CD4-positive, alpha-beta memory T cell (primary cell): ENCODE measurements at places on chromosomes 6 and 20. TPM values are rescaled to one million over a fixed set of nuclear protein-coding genes. Genes with fewer than 3 reads are reported as not detected.

GRCh38 chr20:60171738-60172137, 213.5 kb downstream of the CDH26 start:
- no peaks in the 10 kb centered on the region for H3K4me1 ChIP-seq
- H3K36me3 ChIP-seq = no peaks in the 10 kb centered on the region
- no peak overlapping the region for H3K4me3 ChIP-seq
- no peak overlapping the region for H3K27ac ChIP-seq

DNA sequence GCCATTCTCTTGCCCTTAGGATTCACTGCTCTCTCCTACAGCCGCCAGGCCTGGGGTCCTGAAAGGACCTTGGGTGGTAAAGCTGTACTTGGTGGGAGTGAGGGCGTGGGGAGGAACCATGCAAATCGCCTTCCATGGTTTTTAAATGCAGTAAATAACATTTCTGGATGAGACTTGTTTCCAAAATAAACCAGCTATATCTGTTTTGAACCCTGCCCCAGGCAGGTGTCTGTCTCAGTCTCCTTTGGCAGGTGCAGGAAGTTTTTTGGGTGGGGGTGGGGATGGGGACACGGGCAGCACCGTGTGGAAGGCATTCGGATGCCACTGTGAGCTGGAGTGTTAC, 14.3 kb downstream of the ITPA start:
- H3K4me3 ChIP-seq = no peak overlapping the region
- H3K27ac ChIP-seq = no peak overlapping the region
- H3K27me3 ChIP-seq = no peaks in the 10 kb centered on the region
- no peak for DNase-seq
- H3K4me1 ChIP-seq = peaks cover 7% of the 10 kb centered on the region
- peaks cover 17% of the 10 kb centered on the region for H3K36me3 ChIP-seq

GRCh38 chr6:101730954-101731353, 337.4 kb downstream of the GRIK2 start:
- no peak overlapping the region for H3K4me3 ChIP-seq
- no peak overlapping the region for H3K27ac ChIP-seq
- no peak for DNase-seq
- no peaks in the 10 kb centered on the region for H3K36me3 ChIP-seq
- H3K4me1 ChIP-seq = no peaks in the 10 kb centered on the region
- no peaks in the 10 kb centered on the region for H3K27me3 ChIP-seq

DNA sequence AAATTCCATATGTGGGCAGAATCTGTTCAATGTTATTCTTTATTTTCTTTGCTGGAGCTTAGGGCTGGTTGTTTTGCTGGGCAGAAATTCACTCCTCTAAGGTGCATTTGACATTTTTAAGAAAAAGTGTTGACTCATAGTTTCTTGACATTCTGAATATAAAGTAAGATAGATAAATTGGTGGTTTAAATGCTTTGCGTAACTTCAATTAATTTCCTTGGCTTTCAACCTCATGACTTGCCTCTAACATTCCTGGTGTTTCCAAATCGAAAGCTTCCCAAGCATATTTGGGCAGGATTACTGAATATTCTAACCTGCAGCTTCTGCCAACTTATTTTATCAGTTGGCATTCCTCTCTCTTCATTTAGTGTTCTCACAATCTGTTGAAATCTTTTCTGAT, 718.7 kb upstream of the ADGRB3 start:
- no peak overlapping the region for H3K4me3 ChIP-seq
- no peaks in the 10 kb centered on the region for H3K4me1 ChIP-seq
- H3K36me3 ChIP-seq = no peaks in the 10 kb centered on the region
- no peaks in the 10 kb centered on the region for H3K27me3 ChIP-seq
- DNase-seq = no peak
- no peak overlapping the region for H3K27ac ChIP-seq

GRCh38 chr6:33080127-33081089, 4.6 kb downstream of the HLA-DPB1 start:
- no peak overlapping the region for H3K4me3 ChIP-seq
- no peak for DNase-seq
- H3K4me1 ChIP-seq = peaks cover 17% of the 10 kb centered on the region
- H3K27me3 ChIP-seq = no peaks in the 10 kb centered on the region
- no peak overlapping the region for H3K27ac ChIP-seq

DNA sequence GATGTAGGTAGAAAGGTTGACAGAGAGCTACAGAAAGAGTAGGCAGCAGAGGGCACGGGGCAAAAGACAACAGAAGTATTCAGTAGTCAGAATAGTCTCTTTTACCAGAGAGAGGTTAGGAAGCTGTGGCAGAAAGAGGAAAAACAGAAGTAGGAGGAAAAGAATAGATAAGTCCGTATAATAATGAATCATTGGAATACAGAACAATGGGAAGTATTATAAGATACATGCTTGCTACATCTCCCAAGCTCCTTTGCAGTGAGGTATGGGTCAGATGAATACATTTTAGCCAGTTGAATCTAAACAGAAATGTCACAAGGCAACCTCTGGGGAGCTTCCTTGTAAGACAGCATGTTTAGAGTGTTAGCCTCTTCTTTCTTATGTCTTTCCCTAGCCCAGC, 570.5 kb upstream of the CITED2 start:
- H3K4me1 ChIP-seq = no peaks in the 10 kb centered on the region
- H3K27ac ChIP-seq = no peak overlapping the region
- no peaks in the 10 kb centered on the region for H3K27me3 ChIP-seq
- no peaks in the 10 kb centered on the region for H3K36me3 ChIP-seq
- no peak for DNase-seq
- no peak overlapping the region for H3K4me3 ChIP-seq

GRCh38 chr6:158831571-158831970, 12.4 kb upstream of the EZR start:
- no peaks in the 10 kb centered on the region for H3K36me3 ChIP-seq
- H3K4me1 ChIP-seq = no peaks in the 10 kb centered on the region
- no peak overlapping the region for H3K27ac ChIP-seq
- DNase-seq = no peak
- H3K4me3 ChIP-seq = no peak overlapping the region

- peaks cover 4% of the 10 kb centered on the region for H3K36me3 ChIP-seq
- H3K4me1 ChIP-seq = peaks cover 43% of the 10 kb centered on the region
- no peak for DNase-seq
- peak overlapping the region; percentile 71 for H3K4me3 ChIP-seq
- H3K27me3 ChIP-seq = no peaks in the 10 kb centered on the region
These were observed 39.4 kb downstream of the HFE start for GRCh38 chr6:26126394-26127235.

DNA sequence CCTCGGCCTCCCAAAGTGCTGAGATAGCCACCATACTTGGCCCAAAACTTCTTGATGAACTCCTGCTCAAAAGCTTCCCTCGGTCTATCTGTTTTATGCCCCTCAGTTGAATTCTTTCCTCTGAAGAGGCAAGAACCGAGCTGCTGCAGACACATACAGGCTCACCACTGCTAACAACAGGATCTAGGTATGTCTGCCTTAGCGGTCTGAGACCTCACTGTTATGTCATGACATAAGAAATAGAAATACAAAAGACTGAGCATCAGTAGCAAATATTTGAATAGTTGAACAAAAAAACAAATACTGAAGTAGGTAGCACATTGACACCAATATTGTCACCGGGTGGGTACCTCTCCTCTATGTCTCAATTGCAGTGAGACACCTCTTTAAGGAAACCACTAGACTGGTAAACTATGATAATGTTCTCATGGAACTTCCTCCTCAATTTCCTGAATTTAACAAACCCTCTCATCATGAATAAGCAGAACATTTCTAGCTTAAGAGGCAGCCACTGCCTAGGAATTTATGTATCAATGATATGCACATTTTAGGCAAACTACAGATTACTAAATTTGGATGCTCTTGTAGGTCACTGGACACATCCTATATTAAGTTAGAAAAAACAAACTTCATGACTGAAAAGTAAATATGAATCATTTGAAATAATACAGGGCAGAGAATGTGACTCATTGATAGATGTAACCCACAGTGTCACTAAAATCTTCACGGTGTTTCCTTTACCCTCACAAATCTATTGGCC, 9.4 kb upstream of the STXBP5 start:
- DNase-seq = no peak
- H3K27me3 ChIP-seq = no peaks in the 10 kb centered on the region
- H3K27ac ChIP-seq = no peak overlapping the region
- no peaks in the 10 kb centered on the region for H3K36me3 ChIP-seq
- H3K4me1 ChIP-seq = no peaks in the 10 kb centered on the region

GRCh38 chr6:139882234-139882633, 507.8 kb upstream of the CITED2 start:
- H3K4me3 ChIP-seq = no peak overlapping the region
- no peak for DNase-seq
- no peak overlapping the region for H3K27ac ChIP-seq
- H3K36me3 ChIP-seq = no peaks in the 10 kb centered on the region
- no peaks in the 10 kb centered on the region for H3K27me3 ChIP-seq
- no peaks in the 10 kb centered on the region for H3K4me1 ChIP-seq

- DNase-seq = no peak
- H3K4me1 ChIP-seq = no peaks in the 10 kb centered on the region
- no peaks in the 10 kb centered on the region for H3K27me3 ChIP-seq
- H3K4me3 ChIP-seq = no peak overlapping the region
These were observed 126.2 kb downstream of the ANKRD60 start for GRCh38 chr20:58102261-58102660.

DNA sequence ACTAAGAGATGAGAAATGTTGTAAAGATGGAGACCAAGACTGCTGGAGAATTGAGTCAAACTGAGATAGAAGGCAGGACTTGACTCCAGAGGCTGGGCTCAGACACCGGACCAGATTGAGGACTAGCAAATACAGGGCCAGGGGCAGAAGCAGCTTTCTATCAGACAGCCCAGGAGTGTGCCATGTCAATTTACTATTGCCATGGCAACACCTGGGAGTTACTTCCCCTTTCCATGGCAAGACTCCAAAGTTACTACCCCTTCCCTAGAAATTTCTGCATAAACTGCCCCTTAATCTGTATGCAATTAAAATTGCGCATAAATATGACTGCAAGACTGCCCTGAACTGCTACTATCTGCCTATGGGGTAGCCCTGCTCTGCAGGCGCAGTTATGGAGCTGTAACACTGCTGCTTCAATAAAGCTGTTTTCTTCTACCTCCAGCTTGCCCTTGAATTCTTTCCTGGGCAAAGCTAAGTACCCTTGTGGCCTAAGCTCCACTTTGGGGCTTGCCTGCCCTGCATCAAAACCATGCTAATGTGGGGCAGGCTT, 90.1 kb upstream of the EDN1 start:
- no peak overlapping the region for H3K27ac ChIP-seq
- no peak for DNase-seq
- no peaks in the 10 kb centered on the region for H3K27me3 ChIP-seq

DNA sequence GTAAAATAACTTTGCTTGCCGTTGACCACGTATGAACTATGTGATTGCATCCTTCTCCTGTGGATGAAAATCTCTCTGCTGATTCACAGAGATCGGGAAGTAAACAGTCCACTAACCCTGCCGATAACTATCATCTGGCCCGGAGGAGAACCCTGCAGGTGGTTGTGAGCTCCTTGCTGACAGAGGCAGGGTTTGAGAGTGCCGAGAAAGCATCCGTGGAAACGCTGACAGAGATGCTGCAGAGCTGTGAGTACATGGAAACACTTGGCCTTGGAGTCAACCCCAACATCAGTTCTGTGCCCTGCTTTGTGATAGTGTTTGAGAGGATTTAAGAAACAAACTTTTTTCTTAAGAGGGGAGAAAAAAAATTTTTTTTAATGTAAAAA, 937 bp downstream of the TAF8 start:
- peak overlapping the region; percentile 92 for H3K4me3 ChIP-seq
- no peak for DNase-seq
- H3K27me3 ChIP-seq = no peaks in the 10 kb centered on the region
- peaks cover 56% of the 10 kb centered on the region for H3K4me1 ChIP-seq
- H3K27ac ChIP-seq = peak overlapping the region; percentile 77

GRCh38 chr6:1802491-1803395, 193.0 kb downstream of the FOXC1 start:
- no peak overlapping the region for H3K4me3 ChIP-seq
- DNase-seq = no peak
- no peaks in the 10 kb centered on the region for H3K36me3 ChIP-seq
- no peaks in the 10 kb centered on the region for H3K4me1 ChIP-seq
- no peaks in the 10 kb centered on the region for H3K27me3 ChIP-seq
- no peak overlapping the region for H3K27ac ChIP-seq

- DNase-seq = no peak
- no peak overlapping the region for H3K27ac ChIP-seq
- no peak overlapping the region for H3K4me3 ChIP-seq
- peaks cover 65% of the 10 kb centered on the region for H3K36me3 ChIP-seq
- no peaks in the 10 kb centered on the region for H3K4me1 ChIP-seq
These were observed 21.1 kb downstream of the TMEM74B start for GRCh38 chr20:1163653-1164052.

- no peak overlapping the region for H3K27ac ChIP-seq
- no peaks in the 10 kb centered on the region for H3K36me3 ChIP-seq
These were observed 37.2 kb downstream of the GTF2H5 start for GRCh38 chr6:158205169-158205944.

DNA sequence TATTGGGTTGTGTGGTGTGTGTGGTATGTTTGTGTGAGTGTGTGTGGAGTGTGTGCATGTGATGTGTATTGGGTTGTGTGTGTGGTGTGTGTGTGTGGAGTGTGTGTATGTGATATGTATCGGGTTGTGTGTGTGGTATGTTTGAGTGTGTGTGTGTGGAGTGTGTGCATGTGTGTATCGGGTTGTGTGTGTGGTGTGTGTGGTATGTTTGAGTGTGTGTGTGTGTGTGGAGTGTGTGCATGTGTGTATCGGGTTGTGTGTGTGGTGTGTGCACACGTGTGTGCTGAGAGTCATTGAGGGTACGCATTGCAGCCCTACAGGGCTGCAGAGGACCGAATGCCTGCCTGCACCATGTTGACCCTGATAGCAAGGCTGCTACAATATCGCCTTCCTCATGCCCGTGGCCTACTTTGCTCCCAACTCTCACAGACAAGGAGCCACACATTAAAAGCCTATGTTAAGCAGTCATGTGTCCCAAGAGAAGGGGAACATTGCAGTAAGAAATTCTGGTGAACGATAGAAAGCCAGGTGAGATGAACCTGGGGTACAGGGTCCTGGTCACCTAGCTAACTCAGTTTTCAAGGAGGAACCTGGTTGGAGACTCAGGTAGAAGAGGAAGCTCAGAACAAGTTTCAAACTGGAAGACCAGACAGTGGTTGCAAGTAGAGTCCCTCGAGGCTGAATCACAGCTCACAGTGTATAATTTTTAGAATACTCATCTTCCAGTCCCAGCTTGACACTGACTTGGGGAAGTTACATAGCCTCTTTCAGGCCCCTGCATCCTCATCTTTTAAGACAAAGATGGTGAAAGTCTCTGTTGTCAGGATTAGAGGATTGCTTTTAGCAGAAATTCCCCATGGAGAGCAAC, 45.7 kb upstream of the TMEM170B start:
- H3K27ac ChIP-seq = no peak overlapping the region
- no peaks in the 10 kb centered on the region for H3K36me3 ChIP-seq
- H3K27me3 ChIP-seq = no peaks in the 10 kb centered on the region
- H3K4me1 ChIP-seq = peaks cover 5% of the 10 kb centered on the region

- H3K36me3 ChIP-seq = peaks cover 24% of the 10 kb centered on the region
- DNase-seq = no peak
- no peak overlapping the region for H3K27ac ChIP-seq
These were observed 14.0 kb upstream of the MAP7 start for GRCh38 chr6:136564180-136564579.

TFAP2A gene
- not detected for total RNA-seq

ABHD16A gene
- 66.0 TPM for total RNA-seq

FAM83D gene
- total RNA-seq = 1.5 TPM

FRK gene
- not detected for total RNA-seq

EYA4 gene
- not detected for total RNA-seq

TSPO2 gene
- total RNA-seq = not detected

RIMS1 gene
- not detected for total RNA-seq

SPAG4 gene
- 0.47 TPM for total RNA-seq

MRAP2 gene
- not detected for total RNA-seq

EYA2 gene
- total RNA-seq = not detected

LRRC1 gene
- 4.6 TPM for total RNA-seq
